Activated CD8-positive, alpha-beta memory T cell treated with anti-CD3 and anti-CD28 coated beads, Interleukin-2, amount 10 ng/mL, durations not matched to agents 7 days and 5 days (primary cell): ENCODE measurements at places on chromosomes 6 and 20. TPM values are rescaled to one million over a fixed set of nuclear protein-coding genes. Genes with fewer than 3 reads are reported as not detected.

Gene APCDD1L
- total RNA-seq = not detected

Gene NRN1
- 1.7 TPM for total RNA-seq

Gene RAET1L
- total RNA-seq = not detected

GRCh38 chr6:107473660-107474059 lies 14.3 kb upstream of the PDSS2 start:
- DNase-seq = no peak
- H3K36me3 ChIP-seq = no peaks in the 10 kb centered on the region
- no peak overlapping the region for H3K4me3 ChIP-seq
- H3K27me3 ChIP-seq = peaks cover 33% of the 10 kb centered on the region

GRCh38 chr20:17786221-17786718 lies 86.5 kb downstream of the BANF2 start:
- H3K27me3 ChIP-seq = peaks cover 17% of the 10 kb centered on the region

DNA sequence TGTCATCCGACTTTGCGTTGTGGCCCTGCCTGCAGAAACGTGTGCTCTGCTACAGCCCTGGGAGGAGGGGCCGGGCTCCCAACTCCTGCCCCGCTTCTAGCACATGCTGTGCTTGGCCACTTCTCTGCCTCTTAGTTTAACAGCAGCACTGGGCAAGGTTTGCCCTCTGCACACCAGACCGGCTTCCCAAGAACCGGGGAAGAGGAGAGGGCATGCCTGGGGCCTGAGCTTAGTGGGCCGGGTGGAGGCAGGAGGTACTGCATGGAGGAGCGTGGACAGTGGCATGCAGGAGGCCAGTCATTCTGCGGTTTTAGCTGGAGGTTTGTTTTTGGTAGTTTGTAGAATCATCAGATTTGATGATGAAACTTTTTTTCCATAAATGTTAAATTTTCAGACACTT lies 45.5 kb downstream of the CEP43 start:
- H3K27me3 ChIP-seq = no peaks in the 10 kb centered on the region
- H3K4me3 ChIP-seq = no peak overlapping the region
- no peak overlapping the region for H3K27ac ChIP-seq
- H3K36me3 ChIP-seq = peaks cover 19% of the 10 kb centered on the region
- no peak for DNase-seq

GRCh38 chr6:156310701-156311100 lies 466.5 kb upstream of the ARID1B start:
- H3K27me3 ChIP-seq = no peaks in the 10 kb centered on the region
- H3K4me1 ChIP-seq = no peaks in the 10 kb centered on the region
- no peak for DNase-seq
- H3K36me3 ChIP-seq = no peaks in the 10 kb centered on the region
- H3K27ac ChIP-seq = no peak overlapping the region
- H3K4me3 ChIP-seq = no peak overlapping the region

DNA sequence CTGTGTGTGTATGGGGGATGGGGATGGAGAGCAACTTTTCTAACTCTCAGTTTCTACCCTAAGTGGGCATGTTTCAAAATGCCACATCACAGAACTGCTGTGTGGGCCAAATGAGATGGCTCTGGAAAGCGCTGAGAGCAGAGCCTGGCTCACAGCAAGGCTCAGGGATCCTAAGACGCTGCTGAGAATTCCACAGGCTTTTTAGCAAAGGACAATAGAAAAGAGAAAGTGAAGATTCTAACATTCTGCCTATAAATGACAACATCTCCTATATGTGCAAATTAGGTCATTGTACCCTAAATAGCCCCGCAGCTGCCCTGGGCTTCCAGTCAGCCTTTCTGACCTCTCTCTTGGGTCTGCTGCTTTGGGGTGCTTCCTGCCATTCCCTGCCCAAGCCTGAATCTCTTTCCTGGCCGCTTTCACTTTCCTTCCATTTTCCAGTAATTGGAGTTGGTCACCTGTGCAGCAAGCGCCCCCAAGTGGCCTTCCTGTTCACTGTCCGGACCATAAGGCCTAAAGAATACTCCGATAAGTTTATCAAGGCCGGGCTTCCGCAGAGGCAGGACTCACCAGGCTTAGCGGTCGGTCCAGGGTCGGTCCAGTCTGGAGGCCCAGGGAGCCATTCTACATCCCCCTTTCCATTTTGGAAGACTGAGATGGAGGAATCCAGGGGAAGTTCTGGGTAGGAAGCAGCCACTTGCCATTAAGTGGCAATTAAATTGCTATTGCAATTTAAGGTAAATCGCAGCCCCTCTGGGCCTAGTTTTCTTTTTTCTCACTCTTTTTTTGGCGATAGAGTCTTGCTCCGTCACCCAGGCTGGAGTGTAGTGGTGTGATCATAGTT lies 6.7 kb upstream of the DDR1 start:
- H3K4me1 ChIP-seq = peaks cover 12% of the 10 kb centered on the region
- peak; percentile 86 for DNase-seq
- H3K4me3 ChIP-seq = peak overlapping the region; percentile 66
- peak overlapping the region; percentile 68 for H3K27ac ChIP-seq
